ENCODE measurements at places on chromosomes 2 and 18.

DNA sequence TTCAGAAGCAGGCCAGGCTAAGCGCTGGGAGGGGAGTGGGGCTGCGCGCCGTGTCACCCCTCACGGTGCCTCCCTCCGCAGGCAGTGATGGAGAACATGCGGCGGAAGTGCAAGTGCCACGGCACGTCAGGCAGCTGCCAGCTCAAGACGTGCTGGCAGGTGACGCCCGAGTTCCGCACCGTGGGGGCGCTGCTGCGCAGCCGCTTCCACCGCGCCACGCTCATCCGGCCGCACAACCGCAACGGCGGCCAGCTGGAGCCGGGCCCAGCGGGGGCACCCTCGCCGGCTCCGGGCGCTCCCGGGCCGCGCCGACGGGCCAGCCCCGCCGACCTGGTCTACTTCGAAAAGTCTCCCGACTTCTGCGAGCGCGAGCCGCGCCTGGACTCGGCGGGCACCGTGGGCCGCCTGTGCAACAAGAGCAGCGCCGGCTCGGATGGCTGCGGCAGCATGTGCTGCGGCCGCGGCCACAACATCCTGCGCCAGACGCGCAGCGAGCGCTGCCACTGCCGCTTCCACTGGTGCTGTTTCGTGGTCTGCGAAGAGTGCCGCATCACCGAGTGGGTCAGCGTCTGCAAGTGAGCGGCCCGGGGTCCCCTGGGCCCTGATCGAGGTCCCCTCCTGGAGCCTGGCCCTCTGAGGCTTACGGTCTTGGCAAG is 12.2 kb downstream of the WNT10A start:
- DNase-seq: peak; percentile 76

DNA sequence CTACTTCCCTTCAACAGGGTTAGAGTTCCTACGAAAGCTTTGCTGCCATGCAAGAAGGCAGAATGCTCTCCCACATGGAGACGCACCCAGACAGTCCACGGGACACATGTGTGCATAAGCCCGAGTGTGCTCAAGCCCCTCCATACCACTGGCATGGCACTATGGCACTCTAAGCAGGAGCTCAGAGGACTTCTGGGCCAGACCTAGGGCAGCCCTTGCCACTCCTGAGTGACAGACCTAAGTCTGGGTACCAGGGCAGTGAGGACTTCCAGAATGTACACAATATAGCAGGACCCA is 11.4 kb upstream of the ARID5A start:
- DNase-seq: no peak

GRCh38 chr2:126482582-126483464 is 173.1 kb upstream of the GYPC start:
- DNase-seq: no peak

GRCh38 chr18:41576643-41577042 is 378.4 kb upstream of the PIK3C3 start:
- no peak for DNase-seq

DNA sequence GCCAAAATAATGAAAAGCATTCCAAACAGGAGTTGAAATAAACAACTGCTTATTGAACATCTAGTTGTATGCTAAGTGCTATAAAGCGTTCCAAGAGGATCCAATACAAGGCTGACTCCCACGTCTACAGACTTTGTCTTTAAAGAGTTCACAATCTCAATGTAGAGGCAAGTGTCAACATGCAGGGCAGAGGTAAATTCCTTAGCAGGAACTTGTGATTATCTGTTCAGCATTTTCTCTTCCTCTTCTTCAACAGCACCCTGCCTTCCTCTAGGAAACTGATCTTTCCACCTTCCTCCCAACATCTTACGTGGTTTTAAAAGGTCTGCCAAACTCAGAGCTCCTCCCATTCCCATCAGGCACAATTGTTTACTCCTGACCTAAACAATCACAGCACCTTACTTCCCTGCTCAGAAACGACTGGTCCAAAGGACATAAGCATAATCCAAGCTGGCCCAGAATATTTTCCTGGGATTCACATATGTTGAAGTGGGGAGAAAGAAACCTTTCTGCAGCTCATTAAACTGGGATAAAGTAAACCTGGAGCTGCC is 83.9 kb downstream of the ITSN2 start:
- no peak for DNase-seq

- DNase-seq: no peak
Observed at GRCh38 chr2:27920148-27920885, 29.8 kb downstream of the BABAM2 start.

GRCh38 chr2:176924909-176925534 is 287.6 kb upstream of the HNRNPA3 start:
- no peak for DNase-seq

GRCh38 chr2:231692847-231693246 is 15.5 kb upstream of the PTMA start:
- DNase-seq: no peak

DNA sequence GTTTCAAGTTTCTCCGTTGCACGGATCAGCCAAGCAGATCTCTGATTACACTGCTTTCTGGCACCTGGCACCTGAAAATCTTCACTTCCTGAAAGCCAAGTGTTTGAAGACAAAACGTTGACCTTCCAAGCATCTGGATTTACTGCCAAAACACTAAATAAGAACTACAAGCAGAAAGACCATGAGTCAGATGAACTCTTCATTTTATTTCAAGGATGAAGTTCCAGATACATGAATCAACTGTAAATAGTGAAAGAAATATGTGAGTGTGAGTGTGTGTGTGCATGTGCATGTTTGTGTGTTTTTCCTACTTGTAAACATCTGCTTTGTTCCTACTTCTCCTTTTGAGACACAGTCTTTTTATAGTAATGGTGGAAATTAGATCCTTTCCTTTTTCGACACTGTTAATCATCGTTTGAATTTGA is 60.0 kb upstream of the DTNA start:
- no peak for DNase-seq

GRCh38 chr2:204576362-204576979 is 31.2 kb downstream of the PARD3B start:
- DNase-seq: no peak

GRCh38 chr2:192190474-192190873 is 4.3 kb downstream of the TMEFF2 start:
- DNase-seq: no peak

GRCh38 chr18:55316486-55317184 is 271.4 kb downstream of the TCF4 start:
- DNase-seq: no peak

DNA sequence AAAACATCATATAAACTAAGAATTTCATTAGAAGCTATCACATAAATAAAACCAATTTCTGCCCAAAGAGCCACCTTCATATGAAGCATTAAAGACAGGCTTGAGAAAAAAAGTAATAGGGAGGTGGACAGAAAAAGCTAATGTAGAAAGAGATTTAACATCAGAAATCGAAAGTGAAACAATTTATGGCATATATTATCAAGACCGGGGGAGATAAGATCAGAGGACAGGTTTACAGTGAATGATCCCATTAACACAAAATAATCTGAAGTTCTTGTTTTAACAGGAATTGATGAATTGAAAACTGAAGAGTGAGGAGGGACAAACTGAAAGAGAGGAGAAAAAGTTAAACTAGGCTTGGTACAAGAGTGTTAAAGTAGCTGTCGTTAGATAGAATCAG is 786.3 kb upstream of the FSHR start:
- no peak for DNase-seq

DNA sequence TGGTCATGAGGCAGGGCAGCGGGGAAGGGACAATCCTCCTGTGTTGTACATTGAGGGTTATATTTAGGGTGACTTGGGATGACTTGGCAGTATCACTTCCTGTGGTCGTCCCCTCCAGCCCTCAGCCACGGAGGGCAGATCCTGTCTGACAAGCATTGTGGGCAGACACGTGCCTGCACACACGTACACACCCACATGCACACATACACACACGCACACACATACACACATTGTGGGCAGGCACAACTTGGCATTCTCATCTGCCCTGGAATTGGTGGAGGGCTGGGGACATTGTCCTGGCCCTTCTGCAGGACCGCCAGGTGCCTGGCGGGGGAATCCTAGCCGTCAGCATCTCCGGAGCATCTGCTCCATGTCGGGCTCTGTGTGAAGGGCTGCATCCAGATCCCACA is 47.6 kb downstream of the ODC1 start:
- no peak for DNase-seq

GRCh38 chr2:149290662-149291061 is 39.7 kb upstream of the LYPD6 start:
- no peak for DNase-seq

DNA sequence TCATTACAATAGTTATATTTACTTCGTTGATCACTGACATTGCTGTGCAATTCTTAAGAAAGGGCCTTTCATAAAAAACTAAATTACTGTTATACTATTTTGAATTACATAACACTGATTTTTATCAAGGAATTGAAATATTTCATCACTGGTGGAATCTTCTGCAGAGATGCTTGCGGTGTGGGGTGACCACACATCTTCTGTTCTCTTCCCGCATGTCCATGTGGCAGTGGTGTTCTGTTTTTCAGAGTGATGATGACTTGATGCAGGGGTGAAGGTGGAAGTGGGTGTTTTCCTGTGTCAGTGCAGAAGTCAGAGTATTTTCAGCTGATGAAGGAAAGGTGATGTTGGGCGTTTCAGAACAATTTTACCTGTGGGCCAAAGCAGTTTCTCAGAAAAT is 7.0 kb downstream of the CNDP2 start:
- no peak for DNase-seq

GRCh38 chr2:219417374-219417773 is 803 bp upstream of the DES start:
- DNase-seq: no peak

GRCh38 chr2:209145941-209146681 is 277.7 kb upstream of the MAP2 start:
- no peak for DNase-seq

- DNase-seq: no peak
Observed at GRCh38 chr2:95053543-95053942, 28.0 kb downstream of the MAL start.

- no peak for DNase-seq
Observed at GRCh38 chr2:172863341-172863740, 127.7 kb downstream of the RAPGEF4 start.

DNA sequence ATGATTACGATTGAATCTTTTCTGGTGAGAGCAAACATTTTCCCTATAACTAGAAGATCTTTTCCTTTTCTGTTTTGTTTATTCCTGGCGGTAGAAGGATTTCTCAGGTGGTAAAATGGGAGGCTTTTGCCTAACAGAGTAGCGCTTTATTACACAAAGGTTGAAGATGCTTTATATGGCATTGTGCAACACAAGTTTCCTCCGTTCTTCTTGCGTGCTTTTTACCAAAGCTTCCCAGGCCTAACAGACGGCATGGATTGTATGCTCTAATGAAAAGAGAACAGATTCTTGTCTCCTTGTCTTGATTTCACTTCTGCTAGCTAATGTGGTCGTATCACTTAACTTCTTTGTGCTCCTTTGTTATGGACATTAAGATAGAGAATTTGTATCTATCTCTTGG is 43.8 kb downstream of the MYO1B start:
- no peak for DNase-seq

DNA sequence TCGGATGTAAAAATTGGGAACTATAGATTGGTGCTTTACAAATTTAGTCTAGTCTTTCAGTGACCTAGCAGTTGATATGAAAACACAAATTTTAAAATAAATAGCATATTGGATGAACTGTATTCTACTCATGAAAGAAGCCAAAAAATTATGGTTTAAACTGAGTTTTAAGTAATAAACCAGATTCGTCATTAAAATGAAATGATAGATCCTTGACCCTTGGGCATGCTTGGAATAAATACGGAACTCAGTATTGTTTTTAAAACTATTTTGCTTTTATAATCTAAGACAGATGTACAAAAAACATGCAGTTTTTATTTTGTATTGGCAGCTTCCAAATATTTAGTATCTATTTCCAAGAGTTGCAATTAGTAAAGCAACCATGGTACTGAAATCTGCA is 34.6 kb upstream of the TBR1 start:
- no peak for DNase-seq

GRCh38 chr2:26913999-26914658 is 56.3 kb upstream of the MAPRE3 start:
- no peak for DNase-seq

- no peak for DNase-seq
Observed at GRCh38 chr18:63997606-63998005, 27.7 kb downstream of the SERPINB8 start.

- no peak for DNase-seq
Observed at GRCh38 chr2:65072181-65072970, 16.2 kb downstream of the CEP68 start.

DNA sequence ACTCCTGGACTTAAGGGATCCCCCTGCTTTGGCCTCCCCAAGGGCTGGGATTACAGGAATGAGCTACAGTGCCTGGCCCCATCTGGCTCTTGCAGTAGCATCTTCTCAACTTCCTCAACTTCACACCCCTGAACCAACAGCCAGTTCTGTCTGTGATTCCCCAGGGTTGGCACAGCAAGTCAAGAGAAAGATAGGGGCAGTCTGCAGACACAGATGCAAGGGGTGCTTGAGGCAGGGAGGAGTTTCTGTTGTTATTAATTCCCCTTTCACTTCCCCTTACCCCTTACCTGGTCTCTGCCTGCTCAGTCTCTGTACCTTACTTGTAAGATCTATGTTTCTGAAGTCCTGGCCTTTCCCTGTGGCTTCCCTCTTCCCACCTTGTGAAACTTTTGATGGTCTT is 54.1 kb upstream of the MEX3C start:
- no peak for DNase-seq

DNA sequence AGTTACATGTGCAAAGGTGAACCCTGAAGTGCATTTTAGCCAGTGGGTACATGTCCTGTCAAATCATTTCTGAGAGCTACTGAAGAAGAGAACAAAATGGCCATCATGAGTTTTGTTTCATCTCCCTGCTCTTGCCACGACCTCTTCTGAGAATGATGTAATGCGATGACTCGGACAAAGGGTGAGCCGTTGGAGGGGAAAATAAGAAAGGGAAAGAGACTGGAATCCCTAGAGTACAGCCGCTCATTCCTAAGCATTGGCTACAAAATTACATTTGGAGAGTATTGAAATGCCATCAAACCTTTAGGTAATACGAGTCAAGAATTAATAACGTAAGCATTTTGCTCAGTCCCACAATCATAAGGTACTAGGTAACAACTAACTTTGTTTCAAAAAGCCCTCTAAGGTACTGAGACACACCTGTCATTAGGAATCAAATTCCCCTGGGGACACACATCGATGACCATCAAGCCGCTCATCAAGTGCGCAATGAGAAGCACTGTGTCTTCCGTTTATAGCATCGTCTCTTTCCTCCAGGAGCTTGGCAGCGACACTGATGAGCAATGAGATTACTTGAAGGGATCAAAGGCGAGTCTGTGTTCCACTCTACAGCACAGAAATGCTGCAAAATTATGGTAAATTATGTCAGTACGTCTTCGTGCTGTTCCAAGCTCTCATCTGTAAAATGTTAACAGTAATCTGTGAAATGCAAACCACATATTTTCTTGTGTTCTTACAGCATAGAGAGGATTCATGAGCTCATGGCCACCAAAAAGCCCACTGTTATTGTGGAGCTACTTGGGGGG is 97.3 kb upstream of the PIEZO2 start:
- DNase-seq: no peak

- DNase-seq: no peak
Observed at GRCh38 chr18:49899657-49900330, 86.5 kb upstream of the ACAA2 start.

DNA sequence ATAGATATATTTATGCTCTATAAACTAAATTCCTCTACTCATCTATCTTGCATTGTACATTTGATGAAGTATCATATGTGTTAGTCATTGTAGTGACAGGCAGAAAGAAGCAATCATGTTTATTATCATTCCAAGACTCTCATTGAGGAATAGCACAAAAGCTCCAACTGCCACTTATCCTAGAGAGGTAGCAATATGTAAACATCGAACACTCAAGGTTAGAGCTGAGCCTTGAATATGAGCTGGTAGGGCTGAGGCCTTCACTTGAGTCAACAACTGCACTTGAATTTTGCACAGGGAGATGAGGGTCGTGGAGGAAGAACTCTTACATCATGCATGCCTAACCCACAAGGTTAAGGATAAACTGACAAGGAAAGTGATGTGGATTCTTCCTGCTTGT is 900.9 kb downstream of the CPS1 start:
- no peak for DNase-seq
